ENCODE measurements at places on chromosomes 12 and 14. TPM values are rescaled to one million over a fixed set of nuclear protein-coding genes. Genes with fewer than 3 reads are reported as not detected.

GRCh38 chr14:76531085-76531484 lies 155.1 kb downstream of the ESRRB start:
- no peak for DNase-seq

DNA sequence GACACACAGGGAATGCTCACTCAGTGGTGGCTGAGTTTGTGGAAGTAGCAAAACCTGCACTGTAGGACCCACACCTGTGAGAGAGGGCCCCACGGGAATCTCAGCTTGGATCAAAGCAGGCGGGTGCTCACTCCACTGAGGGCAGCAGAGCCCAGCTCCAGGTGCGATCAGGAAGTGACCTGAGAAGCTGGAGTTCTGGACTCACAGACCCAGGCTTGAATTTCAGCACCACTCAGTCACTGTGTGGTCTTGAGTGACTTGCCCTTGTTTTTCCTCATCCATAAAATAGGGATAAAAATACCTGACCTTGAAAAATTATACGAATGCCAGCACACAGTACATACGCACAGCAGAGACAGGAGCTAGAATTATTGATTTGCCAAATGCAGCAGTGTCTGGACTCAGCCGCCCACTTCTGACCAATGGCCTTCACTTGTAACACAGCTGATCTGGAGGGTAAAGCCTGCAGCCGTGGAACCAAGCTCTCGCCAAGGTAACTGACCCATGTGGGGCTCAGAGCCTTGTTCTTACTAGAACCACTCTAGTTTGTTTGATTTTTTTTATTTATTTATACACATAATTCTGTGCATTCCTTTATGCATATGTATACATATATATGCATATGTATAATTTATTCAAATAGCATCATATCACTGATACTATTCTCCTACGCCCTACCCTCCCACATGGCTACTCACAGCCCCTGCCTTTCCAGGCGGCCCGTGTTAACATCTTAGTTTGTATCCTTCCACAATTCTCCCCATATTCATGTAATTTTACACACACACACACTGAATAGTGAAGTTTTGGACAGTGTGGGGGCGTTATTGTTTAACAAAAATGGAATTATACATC lies 53.9 kb downstream of the DPF3 start:
- no peak for DNase-seq

- no peak for DNase-seq
Measured at GRCh38 chr14:102283631-102284129, 21.3 kb downstream of the MOK start.

DNA sequence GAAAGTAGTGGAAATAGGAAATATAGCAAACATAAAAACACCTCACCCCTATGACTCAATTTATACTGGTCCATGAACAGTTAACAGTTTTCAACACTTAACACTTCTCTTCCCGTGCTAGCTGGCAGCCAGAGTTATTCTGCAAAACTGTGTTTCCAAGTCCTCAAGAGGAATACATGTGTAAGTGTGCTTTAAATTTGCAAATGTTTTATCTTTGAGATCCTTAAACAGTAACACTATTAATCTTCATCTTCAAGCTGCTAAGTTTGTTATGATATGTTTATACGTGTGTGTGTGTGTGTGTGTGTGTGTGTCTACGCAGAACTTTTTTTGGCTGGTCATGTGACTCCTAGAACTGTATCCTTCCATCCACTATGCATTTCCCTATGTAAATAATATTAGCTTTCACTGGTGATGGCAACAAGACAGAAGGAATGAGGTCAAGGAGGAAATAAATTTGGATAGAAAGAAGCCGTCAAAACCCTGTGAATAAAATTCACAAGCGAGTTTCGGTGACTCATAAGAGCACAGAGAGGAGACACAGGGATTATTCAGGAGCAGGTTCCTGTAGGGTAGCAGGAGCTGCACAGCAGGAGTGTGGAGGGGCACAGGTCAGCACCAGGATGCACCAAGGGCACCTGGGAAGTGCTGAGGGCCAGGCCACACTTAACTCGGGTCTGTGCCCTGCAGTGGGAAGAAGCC lies 105.9 kb upstream of the ETV6 start:
- no peak for DNase-seq

DNA sequence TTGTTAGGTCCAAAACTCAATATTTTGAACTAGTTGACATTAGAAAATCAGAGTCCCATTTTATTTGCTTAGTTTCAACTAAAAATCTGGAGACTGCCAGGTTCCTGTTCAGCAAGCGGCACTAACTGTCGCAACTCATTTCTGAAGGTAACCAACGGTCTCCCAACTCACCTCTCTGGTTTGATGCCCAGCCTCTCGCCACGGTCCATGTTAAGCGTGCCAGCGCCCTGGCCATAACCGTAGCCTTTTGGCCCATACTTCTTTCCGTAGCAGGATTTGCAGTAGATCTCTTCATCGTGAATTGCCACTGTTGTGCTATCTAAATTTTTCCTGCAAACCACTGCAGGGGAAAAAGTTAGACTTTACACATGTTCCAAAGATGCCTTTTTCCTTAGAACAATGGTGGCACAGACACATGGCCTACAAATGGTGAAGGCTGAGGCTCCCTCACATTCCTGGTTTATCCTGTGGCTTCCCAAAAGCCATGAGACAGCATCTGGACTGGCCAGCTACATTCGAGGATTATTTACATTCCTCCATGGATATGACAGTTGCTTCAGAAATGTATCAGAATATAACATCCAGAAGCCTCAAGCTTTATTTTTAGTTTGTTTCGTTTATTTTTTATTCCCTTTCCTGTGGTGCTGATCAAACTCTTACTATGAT lies 15.7 kb downstream of the CSRP2 start:
- no peak for DNase-seq

- DNase-seq = no peak
Measured at GRCh38 chr14:33455654-33456345, 495.1 kb downstream of the EGLN3 start.

DNA sequence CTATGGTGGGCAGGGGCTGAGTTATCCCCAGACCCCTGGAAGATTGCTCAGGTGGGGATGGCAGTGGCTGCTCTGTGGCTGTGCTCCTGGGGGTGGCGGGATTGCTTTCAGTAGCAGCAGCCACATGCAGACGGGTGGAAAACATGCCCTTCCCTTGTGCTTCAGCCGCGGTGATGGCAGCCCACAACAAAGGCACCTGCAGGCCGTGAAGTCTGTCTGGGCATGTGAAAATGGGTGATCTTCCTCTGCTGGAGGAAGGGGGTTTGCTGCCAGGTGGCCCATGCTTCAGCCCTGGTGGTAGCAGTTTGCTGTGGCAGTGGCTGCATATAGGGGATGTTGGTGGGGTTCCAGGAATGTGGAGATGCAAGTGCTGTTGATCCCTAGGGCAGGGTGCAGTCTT lies 326.2 kb upstream of the RGS6 start:
- no peak for DNase-seq

DNA sequence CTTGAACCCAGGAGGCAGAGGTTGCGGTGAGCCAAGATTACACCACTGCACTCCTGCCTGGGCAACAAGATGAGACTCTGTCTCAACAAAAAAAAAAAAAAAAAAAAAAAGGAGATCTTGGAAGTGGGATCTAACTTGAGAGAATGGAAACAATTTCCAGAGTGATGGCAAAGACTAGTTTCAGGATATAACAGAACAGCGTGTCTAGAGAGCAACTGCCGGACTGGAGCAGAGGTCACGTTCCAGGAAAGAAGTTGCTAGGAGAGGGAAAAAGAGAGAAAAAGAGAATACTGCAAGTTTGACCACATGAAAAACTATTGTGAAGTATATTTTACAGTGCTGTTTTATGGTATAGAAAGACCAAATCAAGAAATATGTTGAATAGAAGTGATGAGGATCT lies 118.0 kb downstream of the MON2 start:
- DNase-seq = no peak

GRCh38 chr12:94012590-94012989 lies 135.8 kb upstream of the PLXNC1 start:
- no peak for DNase-seq

- no peak for DNase-seq
Measured at GRCh38 chr12:77996670-77997069, 166.0 kb downstream of the NAV3 start.

DNA sequence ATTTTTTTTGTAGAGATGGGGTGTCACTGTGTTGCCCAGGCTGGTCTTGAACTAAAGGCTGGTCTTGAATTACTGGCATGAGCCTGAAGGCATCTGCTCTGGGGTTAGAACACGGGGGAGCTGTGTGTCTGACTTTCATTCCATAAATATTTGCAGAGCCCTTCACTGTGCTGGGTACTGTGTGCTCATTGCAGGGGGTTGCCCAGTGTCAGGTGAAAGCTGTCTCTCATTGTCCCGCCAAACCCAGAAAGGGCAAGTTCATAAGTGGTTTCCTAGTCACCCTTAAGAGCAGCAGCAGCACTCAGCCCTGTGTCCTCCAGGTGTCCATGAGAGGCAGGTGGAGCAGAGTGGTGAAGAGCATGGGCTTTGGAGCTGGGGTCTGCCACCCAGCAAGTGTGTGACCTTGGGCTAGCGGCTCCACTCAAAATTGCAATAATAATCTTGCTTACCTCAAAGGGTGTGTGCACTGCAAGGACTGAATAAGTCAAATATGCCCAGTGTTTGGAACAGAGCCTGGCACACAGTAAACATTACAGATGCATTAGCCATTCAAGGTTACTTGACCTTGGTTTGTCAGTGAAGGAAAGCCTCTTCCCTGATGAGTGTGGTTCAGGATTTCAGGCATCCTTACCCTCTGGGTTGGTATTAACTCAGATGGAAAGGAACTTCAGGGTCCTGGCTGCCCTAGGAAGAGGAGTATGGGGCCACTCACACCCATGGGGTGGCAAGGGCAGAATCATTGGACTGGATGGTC lies 4.4 kb upstream of the SMIM41 start:
- no peak for DNase-seq

The HECTD4 gene
- polyA plus RNA-seq = 14.7 TPM

The PLEKHH1 gene
- 5.9 TPM for polyA plus RNA-seq

GRCh38 chr12:109291117-109291516 lies 18.0 kb downstream of the FOXN4 start:
- DNase-seq = no peak

The CLEC2D gene
- 2.0 TPM for polyA plus RNA-seq

The PSEN1 gene
- 12.7 TPM for polyA plus RNA-seq

DNA sequence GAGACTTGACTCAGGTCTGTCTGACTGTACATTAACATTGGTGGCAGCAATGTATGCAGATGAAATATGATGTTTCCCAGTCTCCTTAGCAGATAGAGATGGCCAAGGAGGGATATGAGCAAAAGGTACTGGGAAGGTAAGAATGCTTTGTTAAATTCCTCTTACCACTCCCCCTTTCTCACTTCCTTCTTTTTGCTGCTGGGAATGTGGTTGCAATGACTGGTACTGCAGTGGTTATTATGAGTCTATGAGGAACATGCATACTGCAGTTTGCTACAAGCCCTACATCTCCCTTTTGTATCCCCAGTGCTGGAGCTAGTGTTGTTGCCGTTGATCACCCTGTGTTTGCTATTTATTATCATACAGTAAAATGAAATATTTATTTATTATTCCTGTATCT lies 35.9 kb downstream of the ALDH1L2 start:
- DNase-seq = no peak

The KRT3 gene
- not detected for polyA plus RNA-seq

- DNase-seq = no peak
Measured at GRCh38 chr12:5487948-5488625, 56.2 kb downstream of the NTF3 start.

DNA sequence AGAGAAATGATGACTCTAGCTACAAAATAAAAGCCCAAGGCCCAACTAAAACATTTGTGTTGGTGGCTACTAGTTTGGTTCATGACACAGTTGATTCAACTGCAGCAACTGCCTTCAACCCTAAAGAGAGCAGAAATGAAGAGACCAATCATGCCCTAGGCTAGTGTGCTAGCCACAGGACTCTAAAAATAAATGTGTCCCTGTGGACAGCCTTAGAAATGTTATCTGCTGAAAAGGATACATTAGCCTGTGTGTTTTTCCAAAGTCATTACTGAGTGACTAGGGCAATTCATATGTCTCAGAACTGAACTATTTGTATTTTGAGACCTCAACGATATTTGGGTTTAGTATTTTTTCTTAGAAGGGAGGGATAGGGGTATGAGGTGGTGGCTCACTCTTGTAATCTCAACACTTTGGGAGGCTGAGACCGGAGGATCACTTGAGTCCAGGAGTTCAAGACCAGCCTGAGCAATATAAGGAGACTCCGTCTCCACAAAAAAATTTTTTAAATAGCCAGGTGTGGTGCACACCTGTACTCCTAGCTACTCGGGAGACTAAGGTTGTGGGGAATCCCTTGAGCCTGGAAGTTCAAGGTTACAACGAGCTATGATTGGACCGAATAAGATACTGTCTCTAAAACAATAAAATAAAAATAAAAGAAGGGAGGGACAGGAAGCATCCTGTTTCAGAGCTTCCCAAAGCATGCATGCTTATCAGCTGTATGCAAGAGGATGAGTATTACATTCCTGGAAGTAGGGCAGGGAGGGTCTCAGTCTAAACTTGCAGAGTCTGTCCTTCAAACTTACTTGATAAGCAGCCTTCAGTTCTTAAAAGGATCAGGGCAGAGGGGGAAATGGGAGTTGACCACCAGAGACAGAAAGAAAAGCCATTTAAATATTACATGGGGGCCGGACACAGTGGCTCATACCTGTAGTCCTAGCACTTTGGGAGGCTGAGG lies 29.6 kb upstream of the NAP1L1 start:
- peak; percentile 64 for DNase-seq

DNA sequence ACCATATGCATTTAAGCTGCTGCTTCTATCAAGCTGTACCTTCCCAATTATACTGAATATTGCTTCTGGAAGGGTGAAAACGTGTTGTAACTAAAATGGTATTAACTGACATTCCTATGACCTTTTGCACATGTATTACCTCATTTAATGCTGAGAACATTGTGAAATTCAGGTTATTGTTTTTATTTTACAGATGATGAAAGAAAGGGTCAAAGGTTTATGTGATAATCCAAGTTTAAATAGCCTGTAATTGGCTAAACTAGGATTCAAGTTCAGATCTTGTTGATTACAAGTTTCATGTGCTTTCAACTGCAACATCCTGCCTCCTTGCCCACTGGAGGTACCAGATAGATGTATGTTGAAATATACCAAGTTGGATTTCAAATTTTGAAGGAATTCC lies 433.3 kb upstream of the PRICKLE1 start:
- DNase-seq = no peak

GRCh38 chr12:16218934-16219751 lies 58.3 kb downstream of the SLC15A5 start:
- DNase-seq = no peak

The AQP2 gene
- polyA plus RNA-seq = not detected

The FLVCR2 gene
- not detected for polyA plus RNA-seq

The GSG1 gene
- polyA plus RNA-seq = not detected

The LTBP2 gene
- under 0.01 TPM for polyA plus RNA-seq

The TAS2R9 gene
- polyA plus RNA-seq = not detected

DNA sequence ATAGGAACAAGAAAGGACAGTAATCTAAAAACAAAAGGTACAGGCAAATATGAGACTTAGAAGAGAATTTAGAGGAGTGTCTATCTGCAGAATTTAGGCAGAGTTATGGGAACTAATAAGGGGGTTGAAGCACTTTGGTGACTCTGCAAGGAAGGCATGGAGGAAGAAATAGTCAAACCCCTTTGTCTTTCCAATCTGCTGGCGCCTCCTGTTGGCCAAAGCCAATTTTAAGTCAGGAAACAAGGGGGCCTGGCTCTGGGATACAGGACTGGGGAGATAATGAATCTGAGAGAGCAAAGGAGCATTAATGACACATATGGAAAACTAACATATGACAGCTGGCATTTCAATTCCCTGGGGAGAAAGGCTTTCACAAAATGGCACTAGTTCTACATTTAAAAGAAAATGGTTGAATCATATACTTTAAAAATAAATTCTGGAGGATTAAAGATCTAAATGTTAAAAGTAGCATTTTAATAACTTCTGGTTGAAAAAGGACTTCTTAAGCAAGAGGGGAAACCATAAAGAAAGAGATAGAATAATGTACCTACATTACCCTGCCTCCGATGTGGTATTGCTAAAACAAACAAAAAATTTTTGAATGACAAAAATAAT lies 48.5 kb upstream of the CSRP2 start:
- peak; percentile 38 for DNase-seq

All from K562 (cell line).